Panc1 (cell line): ENCODE measurements at places on chromosomes 4 and X. TPM values are rescaled to one million over a fixed set of nuclear protein-coding genes. Genes with fewer than 3 reads are reported as not detected.

Gene SYP
- total RNA-seq, result 12.4 TPM

Gene IL21
- not detected for total RNA-seq

Gene RAB39B
- 2.0 TPM for total RNA-seq

Gene C4orf50
- under 0.01 TPM for total RNA-seq

Gene KDR
- total RNA-seq, result 0.18 TPM

Gene SMIM10
- total RNA-seq, result 7.2 TPM

Gene PLP1
- total RNA-seq, result 0.13 TPM

Gene TEX13C
- not detected for total RNA-seq

Gene CT45A5
- not detected for total RNA-seq

Gene SPACA5
- not detected for total RNA-seq

Gene GABRA4
- not detected for total RNA-seq

- DNase-seq, result no peak
Observed at GRCh38 chr4:164508771-164509170, 245.2 kb upstream of the SMIM31 start.

DNA sequence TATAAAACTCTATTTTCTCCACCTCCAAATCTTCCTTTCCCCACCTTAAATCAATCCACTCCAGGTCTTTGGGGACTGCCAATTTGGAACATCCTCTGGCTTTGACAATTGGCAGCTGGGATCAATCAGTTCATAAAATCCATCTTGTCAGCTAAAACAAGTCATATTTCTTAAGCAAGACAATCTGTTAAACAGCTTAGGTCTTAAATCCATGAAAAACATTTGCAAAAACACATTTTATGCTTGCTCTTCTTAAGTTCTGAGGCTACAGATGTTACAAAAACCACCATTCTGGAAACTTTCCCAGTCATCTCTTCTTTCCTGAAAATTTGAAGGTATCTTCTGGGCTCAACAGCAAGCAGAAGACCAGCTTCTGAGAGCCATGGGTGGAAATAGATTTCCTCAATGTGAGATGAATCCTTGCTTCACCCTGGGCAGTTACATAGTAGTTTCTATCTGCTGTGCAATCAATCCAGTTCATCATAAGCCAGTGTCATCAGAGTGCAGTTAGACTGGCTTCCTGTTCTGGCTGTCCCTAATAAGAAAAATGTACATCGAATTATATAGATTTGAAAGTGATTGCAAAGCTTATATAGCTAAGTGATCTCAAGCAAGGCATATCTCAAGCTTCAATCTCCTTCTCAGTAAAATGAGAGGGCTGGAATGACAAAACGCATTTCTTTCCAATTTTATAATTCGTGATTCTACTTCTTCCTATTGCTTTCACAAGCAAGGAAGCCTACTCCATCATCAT lies 402.7 kb upstream of the INTU start:
- no peak for DNase-seq

DNA sequence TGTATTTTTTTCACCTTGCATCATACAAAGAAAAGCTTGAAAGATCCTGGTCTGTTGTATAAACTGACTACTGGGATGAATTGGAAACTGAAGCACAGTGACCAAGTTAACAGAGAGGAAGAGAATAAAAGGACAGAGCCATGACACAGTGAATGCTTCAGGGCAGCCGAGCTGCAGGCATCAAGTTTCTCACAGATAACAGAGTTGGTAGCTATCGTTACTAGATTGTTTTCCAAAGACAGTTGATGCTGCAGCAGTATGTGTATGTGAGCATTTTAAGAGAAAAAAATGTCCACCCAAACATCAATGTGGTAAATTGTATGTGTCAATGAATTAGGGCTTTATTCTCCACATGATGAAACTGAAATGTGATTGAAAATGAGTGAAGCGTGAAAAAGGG lies 1032.7 kb downstream of the ADGRL3 start:
- no peak for DNase-seq

GRCh38 chr4:184273166-184274147 lies 55.8 kb upstream of the ENPP6 start:
- no peak for DNase-seq

- DNase-seq, result peak; percentile 22
Observed at GRCh38 chrX:102345916-102346315, 93.9 kb downstream of the NXF2B start.

DNA sequence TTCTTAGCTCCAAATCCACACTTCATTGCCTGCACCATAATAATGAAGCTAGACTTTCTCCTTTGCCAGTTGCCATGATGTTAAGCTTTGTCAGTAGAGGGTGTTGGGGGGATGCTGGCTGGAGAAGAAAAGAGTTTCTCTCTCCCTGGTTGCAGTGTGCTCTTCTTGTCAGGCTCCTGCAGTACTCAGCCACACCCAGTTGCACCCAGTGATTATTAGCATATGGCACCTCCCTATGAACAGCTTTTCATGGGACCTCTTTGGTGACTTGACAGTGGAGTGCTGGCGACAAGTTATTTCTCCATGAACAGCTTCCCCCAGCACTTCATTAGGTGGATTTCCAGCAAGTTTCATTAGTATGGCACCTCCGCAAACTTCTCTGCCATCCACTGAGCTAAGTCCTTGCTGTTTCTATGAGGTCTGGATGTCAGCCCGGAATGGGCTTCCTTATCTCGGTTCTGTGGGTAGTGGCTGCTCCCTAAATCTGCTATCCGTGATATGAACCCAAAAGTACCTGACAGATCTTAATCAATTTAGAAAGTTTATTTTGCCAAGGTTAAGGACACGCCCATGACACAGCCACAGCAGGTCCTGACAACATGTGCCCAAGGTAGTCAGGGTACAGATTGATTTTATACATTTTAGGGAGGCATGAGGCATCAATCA lies 18.8 kb upstream of the OTUD4 start:
- DNase-seq, result no peak

DNA sequence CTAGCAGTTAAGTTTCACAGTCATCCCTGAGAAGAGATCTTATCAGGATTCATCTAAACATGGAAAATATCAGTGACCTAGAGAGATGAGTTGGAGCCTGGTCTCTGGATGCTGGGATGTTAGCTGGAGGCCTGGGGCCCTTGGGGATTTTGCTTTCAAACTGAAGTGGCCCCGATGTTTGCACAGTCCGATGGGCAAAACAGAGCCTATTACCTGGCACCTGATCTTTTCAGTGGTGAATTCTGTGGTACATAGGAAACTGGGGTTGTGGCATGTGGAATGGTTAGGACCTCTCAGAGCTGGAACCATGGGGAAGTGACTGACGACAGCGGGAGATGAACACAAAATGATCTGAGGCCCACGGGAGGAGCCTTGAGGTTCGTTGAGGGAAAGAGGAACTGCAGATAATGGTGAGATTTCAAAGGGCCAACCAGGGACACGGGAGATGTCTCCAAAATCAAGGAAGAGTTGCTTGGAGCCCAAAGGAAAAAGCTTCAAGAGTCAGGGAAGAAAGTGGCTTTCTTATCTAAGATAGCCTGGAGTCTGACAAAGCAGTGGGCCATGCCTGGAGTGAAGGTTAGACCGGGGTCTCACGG lies 17.8 kb upstream of the TENM3 start:
- no peak for DNase-seq

DNA sequence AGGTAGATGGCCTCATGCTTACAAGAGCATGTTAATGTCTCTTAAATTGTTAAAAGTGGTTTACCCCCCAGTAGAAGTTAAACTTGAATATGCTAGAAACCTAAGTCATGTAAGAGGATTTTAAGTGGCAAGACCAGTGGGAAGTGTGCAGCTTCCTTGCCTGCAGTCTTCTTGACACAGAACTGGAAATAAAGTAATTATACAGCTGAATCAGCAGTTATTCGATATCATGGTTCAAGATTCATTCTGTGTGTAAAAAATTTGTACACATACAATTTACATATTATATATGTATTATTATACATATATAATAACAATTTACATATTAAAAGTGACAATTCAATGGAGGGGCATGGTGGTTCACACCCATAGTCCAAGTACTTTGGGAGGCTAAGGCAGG lies 24.1 kb downstream of the UGT2B4 start:
- no peak for DNase-seq

DNA sequence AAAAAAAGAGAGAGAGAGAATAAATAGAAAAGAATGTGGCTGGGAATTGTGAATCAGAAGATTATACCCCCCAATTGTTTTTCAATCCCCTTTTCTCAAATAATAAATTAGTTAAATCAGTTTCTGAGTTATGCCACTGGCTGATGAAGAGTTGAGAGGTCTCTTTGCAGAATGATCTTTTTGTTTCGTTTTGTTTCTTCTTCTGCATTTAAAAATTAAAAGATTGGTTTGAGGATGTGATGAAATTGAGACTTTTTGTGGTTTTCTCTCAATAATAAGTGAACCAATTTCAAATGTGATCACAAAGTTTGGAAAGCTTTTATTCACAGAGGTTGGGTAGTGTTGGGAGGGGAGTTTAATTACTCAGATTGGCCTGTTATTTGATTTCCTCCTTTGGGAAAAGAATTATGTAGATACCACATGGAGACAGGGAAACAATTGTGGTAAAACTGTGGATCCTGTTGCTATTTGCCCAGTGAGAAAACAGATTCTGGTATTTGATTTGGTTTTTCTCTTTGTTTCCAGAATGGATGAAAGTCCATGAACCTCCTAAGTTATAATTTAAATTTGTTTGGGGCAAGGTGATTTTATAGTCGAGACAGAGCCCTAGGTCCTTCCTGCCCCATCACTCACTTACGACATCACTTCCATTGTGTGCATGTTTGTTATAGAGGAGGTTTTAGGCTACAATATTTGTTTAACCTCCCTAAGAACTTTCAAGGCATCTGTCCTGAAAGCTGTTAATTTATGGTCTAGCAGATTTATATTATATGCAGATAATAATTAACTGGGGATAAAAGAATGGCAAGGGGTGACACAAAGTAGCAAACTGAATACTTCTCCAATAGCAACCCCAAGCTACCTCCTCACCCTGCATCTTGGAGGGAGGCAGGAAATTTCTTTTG lies 92.0 kb upstream of the BMPR1B start:
- DNase-seq, result no peak

DNA sequence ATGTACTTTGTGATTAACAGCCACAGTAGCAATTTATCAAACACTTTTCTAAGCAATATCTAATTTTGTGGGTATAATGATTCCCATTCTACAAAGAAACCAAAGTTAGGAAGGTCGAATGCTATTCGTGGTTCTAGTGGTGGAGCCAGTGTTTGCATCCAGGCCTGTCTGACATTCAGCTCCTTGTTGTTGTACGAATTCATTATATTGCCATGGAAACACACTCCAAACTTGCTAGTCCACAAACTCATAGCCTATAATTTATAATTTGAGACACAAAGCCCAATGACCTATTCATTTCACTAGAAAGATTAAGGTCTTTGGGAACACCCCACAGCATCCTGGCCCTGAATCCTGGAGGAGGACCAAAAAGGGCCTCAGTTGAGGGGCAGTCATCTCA lies 52.0 kb upstream of the FRAS1 start:
- DNase-seq, result no peak

DNA sequence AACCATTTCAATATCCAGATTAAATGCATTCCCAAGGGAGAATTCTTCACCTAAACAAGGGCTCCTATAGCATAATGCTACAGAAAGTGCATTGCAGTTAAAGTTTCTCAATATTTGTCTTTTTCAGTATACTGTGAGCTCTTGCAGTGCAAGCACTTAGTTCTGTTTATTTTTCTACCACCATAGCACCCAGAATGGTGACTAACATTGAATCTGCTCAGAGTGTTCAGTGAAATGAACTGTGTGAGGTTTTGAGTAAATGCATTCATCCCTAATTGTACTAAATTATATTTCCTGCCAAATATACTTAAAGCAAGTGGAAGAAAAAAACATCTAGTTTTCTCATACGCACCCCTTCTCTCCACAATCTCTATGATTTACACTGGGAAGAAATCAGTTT lies 383.9 kb downstream of the PCDH7 start:
- no peak for DNase-seq

GRCh38 chr4:133137571-133137970 lies 11.5 kb upstream of the PCDH10 start:
- no peak for DNase-seq

DNA sequence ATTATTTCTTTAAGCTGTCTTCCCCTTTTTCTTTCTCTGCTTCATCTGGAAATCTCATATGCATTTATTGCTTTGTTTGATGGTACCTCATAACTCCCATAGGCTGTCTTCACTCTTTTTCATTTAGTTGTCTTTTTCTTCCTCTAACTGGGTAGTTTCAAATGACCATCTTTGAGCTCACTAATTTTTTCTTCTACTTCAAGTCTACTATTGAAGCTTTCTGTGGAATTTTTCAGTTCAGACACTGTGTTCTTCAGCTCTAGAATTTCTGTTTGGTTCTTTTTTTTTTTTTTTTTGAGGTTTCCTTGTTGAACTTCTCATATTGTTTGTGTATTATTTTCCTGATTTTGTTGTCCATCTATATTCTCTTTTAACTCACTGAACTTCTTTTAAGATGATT lies 23.0 kb downstream of the CASK start:
- no peak for DNase-seq

GRCh38 chr4:69849969-69850368 lies 10.0 kb downstream of the SULT1E1 start:
- DNase-seq, result no peak
